ENCODE measurements at places on chromosomes 2 and 18. TPM values are rescaled to one million over a fixed set of nuclear protein-coding genes. Genes with fewer than 3 reads are reported as not detected.

DNA sequence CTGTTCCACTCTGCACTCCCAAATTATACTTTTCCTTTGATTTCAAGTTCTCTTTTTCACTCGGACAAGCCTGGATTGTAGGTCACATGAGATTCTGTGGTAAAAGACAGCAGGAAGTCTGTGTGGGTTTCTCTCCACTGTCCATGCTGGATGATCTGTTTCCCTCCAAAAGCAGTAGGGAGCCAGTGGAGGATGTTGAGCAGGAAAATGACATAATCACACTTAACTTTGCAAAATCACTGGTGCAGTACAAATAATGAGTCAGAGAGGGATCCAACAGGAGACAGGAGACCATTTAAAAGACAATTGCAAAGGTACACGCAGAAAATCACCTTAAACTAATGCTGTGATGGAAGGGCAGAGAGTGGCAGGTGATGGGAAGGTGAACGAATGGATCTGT is 301.3 kb downstream of the ZNF407 start:
- DNase-seq, result no peak

GRCh38 chr2:95041824-95042442 is 16.4 kb downstream of the MAL start:
- no peak for DNase-seq

GRCh38 chr2:12369566-12369965 is 347.2 kb upstream of the TRIB2 start:
- no peak for DNase-seq

DNA sequence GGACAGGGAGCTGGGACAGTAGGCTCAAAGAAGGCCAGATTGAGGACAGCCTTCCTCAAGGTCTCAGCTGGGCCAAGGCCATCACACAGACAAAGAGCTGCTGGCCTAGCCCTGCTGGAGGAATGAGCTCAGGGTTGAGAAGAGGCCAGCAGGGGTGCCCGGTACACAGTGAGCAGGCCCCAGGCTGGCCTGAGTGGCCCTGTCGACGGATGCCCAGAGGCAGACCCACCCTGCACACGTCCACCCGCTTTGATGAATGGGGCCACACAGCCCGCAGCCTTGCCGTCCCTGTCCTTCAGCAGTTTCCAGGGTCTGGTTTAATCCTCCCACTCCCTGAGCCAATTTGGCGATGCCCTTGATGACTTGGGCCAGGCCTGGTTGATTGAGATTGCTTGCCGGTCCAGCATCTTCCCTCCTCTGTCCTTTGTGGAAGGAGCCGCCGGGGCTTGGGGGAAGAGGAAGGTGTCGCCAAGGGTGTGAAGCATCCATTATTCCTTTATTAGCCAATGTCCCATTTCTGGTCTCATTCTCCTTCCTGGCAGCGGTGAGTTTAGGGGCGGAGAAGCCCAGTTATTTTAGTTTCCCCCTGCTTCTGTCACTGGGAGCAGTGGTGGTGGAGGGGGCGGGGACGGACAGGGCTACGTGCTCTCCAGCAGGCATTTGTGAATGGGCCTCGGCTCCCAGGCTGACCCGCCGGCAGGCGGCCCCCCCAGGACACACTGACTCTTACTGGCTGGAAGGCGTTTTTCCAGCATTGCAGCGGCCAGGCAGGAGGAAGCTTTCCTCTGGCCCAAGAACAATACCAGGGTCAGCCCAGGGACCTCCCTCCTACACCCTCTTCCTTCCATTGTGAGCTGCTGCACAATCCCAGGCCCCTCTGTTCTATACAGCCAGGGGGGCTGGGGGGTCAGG is 141.8 kb downstream of the CTIF start:
- DNase-seq, result no peak

DNA sequence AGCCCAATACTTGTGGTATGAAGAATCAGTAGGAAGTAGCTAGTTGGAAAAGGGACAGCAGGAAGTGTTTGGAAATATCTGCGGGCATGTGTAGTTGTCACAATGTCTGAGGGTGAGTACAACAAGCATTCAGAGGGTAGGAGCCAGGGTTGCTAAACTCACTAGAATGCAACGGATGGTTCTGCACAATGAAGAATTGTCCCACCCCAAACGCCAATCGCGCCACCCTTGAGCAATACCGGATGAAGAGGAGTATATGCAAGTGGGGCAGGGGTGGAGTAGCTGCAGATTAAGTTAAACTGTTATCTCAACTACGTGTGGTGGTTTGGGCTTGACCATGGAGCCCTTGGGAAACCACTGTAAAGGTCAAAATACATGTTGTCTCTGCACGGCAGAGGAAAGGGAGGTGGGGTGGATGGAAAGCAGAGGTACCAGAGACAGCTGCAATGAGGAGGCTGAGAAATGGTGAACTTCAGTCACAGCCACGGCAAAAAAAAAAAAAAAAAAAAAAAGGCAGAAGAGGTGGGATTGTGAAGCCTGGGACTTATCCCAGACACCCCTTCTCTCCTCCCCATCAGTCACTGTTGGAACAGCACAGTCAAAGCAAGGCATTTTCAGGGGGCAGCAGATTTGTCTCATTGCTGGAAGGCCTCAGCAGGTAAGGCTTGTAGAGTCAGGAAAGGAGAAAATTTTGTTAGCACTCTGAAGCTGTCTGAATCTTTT is 5.2 kb downstream of the CCL20 start:
- no peak for DNase-seq

GRCh38 chr2:84278386-84278785 is 180.7 kb downstream of the SUCLG1 start:
- no peak for DNase-seq

DNA sequence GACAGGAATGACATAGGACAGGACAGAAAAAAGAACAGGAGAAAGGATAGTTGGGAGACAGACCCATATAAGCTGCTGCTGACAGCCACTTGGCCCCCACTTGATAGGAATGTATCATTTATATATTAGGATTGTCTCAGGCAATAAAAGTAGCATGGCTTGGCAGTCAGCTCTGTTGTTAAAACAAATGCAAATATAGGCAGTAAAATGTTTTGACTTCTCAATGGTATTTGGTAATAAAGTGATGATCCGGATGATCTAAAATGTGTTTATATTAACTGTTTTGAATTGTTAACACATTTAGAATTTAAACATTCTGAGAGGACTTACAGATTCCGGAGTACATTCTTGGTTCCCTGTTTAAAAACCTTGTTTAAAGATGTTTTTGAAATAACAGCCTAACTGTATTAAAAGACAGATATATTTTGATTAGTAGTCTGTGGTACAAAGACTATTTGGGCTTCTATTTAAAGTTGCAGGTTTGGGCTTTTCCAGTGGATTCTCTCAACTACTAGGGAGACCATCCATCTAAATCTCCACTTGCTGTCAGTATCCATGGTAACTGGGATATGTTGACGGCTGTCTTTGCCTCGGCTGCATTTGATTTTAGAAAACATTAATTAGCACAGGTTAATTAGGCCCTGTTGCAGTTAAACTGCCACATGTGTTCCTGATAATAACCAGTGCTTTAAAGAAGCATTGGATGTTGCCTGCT is 147.6 kb downstream of the ESCO1 start:
- DNase-seq, result no peak

GRCh38 chr18:596288-596881 is 403 bp upstream of the CLUL1 start:
- DNase-seq, result no peak

DNA sequence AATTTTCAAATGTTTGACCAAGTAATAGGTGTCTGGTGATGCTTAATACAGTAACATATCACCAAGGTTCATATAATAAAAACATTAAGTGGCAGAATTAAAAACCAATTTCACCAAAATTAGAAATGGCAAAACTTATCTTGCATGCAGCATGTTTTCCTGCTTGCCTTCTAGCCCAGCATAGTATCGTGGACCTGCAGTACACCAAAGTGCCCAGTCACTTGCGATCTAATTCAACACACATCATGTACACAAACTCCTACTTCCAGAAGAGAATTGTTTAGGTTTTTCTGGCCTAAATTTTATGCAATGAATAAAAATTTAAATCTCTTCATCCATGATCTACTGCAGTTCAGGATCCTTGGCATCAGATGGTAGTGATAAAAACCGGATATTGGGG is 28.9 kb downstream of the LPIN2 start:
- DNase-seq, result no peak

- DNase-seq, result no peak
These were observed 118.2 kb upstream of the REV1 start for GRCh38 chr2:99607861-99608491.

DNA sequence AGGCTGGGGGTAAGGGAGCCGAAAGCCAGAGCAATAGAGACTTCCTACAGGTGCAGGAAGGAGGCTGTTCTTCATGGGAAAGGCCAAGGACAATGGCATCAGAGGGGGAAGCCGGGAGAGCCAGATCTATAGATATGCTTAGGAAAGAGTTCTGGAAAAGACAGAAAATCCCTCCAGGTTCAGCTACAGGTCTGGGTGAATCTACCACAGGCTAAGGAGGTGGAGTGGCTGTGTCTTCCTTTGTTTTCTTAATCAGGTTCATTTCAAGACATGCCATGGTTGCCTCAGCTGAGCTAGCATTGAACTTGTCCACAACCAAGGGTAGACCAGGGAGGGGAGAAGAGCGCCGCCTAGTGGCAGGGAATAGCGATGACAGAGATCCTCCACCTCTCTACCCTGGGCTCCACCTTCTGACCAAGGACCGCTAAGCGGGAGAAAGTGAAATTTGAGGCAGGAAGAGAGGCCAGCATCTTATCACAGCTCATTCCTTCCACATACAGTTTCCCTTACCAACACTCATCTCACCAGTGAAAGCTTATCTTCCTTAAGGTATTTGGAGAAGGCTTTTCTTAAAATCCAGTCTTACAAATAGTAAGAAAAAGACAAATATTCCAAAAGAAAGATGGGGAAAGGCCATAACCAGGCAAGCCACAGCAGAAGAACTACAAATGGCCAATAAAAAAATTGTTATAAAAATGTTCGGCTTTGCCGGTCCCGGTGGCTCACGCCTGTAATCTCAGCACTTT is 74.2 kb downstream of the VIT start:
- DNase-seq, result peak; percentile 50

DNA sequence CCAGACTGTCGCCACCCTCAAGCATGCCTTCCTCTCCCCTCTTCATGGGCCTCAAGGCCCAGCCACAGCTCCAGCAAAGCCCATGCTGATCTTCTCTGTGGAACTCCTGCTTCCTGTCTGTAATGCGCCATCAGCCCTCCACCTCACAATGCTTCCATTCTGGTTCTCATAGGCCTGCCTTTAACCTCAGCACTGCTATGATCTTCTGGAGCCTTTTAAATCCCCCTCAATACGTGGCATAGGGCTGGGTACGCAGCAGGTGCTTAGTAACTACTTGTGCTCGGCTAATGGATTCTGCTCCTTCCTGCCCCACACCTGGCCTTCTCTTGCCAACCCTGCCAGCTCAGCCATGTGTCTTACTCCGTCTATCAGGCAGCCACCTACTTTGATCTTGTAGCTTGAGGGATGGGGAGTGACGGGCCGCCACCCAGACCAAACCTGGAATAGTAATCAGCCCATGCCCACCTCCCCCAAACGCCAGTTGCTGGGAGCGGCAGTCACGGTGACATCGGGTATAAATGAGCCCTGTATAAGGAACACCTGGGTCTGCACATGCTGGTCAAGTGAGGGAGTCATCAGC is 106.7 kb upstream of the MCFD2 start:
- no peak for DNase-seq

- DNase-seq, result no peak
These were observed 4.6 kb downstream of the RPS27A start for GRCh38 chr2:55236992-55237543.

- no peak for DNase-seq
These were observed 26.7 kb downstream of the TANC1 start for GRCh38 chr2:158994920-158995676.

GRCh38 chr18:79917169-79917852 is 34.1 kb downstream of the SLC66A2 start:
- peak; percentile 27 for DNase-seq

DNA sequence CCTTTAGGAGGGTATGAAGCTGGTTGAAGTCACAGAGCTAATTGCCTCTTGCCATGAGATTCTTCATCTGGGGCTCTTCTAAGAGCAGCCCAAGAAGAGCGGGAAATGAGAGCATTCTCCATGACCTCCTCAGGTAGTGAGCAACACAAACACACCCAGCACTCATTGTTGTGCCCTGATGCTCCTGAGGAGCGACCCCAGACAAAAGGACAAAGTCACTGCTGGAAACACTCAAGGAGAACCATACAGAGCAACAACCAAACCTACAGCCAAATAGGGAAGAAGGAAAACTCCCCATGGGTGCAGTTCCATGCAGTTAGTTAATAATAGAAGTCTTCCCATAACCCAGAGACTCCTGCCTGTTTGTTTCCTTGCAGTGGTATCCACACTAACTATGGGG is 426.0 kb upstream of the CRIM1 start:
- DNase-seq, result no peak

DNA sequence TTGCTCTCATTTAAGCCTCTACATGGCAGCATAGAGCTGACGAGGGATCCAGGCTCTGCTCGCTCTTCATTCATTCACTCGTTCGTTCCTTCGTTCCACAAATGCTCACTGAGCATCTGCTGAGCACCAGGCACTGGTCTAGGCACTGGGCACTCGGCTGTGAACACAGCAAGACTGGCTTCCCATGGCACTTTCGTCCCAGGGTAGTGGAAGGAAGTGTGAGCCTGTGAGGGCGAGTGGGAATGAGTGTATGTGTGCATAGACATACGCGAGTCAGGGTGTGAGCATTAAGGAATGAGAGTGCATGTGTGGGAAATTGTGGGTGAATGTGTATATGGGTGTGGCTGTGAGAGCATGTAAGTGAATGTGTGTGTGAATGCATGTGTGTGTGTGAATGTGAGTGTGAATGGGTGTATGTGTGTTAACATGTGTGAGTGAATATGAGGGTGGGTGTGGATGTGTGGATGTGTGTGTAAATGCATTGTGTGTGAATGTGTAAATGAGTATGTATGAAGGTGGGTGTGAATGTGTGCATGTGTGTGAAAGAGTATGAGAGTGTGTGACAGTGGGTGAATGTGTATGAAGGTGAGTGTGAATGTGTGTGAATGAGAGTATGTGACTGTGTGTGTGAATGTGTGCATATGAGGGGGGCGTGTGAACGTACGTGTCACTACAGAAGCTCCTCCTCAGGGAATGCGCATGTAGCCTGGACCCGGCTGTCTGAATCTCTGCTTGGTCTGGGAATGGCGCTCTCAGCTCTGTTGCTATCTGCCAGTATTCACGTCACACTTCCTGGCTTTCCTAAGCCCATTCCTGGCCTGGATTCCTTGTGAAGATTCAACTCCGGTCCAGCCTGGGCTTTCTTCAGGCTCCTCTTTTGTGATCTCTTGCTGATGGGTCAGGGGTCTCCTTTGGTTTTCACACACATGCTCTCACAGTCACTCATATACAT is 28.8 kb downstream of the SNORC start:
- DNase-seq, result no peak

- no peak for DNase-seq
These were observed 398.2 kb downstream of the ADCYAP1 start for GRCh38 chr18:1302861-1303260.

GRCh38 chr2:170350929-170351826 is 173.2 kb downstream of the MYO3B start:
- DNase-seq, result no peak

The KCNG2 gene
- not detected for total RNA-seq

The IL1RN gene
- 1.8 TPM for total RNA-seq

The CTIF gene
- 5.9 TPM for total RNA-seq

The FEV gene
- total RNA-seq, result not detected

The ANKRD23 gene
- total RNA-seq, result 10.4 TPM

The CDH19 gene
- total RNA-seq, result not detected
